Aorta (tissue), 5 donors: ENCODE measurements at places on chromosomes 7 and 10. TPM values are rescaled to one million over a fixed set of nuclear protein-coding genes. Genes with fewer than 3 reads are reported as not detected.

Gene DPP6
- 0.69 TPM for total RNA-seq

Gene BRAT1
- total RNA-seq: 24.3 TPM

Gene NPY4R2
- not detected for total RNA-seq

Gene CCL24
- total RNA-seq: 1.1 TPM

Gene MYOZ1
- total RNA-seq: 13.1 TPM

- no peak for DNase-seq
Observed at GRCh38 chr7:91866599-91867148, 13.8 kb downstream of the MTERF1 start.

DNA sequence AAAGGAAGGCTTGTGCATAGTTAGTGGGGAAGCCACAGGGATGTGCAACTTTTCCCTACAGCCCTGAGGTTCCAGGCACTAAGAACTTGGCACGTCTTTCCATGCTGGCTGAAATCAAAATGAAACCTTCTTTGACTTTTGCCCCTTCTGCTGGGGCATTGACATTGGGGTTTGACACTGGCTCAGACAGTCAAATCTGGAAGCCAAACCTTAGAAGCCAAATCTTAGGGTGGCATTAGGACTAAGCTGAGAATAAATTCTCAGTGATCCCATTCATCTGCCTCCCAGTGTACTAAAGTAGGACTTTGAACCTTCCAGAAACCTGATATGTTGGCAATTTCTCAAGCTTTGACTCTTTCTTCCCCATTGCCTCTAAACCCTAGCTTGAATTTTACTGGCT, 31.3 kb upstream of the INSYN2A start:
- DNase-seq: no peak

- no peak for DNase-seq
Observed at GRCh38 chr10:121426307-121426706, 171.9 kb downstream of the FGFR2 start.

- no peak for DNase-seq
Observed at GRCh38 chr10:43857206-43857930, 208.7 kb upstream of the ZNF32 start.

DNA sequence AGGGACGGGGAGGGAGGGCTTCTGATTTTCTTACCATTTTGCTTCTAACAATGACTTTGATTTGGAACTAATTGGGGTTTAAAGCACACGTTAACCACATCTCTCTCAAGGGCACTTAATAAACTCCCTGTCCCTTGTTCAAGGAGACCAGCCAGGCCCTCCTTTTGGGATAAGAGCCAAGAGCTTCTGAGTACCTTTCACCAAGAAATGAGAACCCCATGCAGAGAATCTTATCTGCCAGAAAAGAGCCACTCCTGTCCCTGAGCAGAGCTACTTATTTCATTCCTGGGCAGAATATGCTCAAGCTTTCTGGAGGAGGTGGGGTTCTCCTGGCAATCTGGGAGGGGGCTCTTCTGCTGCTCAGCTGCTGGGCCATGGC, 574.6 kb downstream of the GALNT17 start:
- DNase-seq: no peak

DNA sequence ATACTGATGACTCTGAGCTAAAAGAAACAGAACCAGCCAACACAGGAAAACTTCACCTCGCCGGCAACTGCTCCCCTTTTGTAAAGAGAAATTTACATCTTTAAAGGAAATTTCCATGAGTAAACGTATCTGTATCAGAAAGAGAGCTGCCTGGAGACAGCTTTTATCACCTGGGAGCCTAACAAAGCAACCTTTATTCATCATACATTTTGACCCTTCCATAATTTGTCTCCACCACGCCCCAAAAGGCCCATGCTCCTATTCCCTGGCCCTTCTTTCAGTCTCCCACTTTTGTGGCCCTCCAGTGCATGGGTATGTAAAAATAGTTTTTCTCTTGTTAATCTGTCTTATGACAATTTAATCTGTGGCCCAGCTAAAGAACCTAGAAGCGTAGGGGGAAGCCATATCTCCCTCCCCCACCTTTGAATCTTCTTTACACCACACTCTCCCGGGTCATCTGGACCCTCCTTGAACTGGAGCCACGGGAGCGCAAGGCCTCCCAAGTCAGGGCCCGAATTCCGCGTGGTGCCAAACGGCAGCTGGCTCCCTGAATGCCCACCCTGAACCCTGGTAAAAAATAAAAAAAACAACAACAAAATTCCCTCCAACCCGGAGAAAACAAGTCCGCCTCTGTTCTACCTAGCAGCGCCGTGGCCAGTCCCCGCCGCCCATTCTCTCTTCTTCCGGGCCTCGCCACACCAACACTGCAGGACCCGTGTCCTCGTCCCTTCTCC, 15.4 kb upstream of the FKBP9 start:
- no peak for DNase-seq

GRCh38 chr10:435397-435796, 254.1 kb downstream of the DIP2C start:
- no peak for DNase-seq

DNA sequence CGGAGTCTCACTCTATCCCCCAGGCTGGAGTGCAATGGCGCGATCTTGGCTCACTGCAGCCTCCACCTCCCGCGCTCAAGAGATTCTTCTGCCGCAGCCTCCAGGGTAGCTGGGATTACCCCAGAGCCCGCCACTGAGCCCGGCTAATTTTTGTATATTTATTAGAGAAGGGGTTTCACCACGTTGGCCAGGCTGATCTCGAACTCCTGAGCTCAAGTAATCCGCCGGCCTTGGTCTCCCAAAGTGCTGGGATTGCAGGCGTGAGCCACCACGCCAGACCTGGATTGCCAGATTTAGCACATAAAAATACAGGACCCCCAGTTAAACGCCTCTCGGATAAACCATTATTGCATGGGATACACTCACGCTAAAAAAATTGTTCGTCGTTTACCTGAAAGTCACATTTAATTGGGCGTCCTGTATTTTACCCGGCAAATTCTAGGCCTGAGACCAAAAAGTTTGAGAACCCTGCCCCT, 375 bp upstream of the GATAD1 start:
- DNase-seq: no peak

DNA sequence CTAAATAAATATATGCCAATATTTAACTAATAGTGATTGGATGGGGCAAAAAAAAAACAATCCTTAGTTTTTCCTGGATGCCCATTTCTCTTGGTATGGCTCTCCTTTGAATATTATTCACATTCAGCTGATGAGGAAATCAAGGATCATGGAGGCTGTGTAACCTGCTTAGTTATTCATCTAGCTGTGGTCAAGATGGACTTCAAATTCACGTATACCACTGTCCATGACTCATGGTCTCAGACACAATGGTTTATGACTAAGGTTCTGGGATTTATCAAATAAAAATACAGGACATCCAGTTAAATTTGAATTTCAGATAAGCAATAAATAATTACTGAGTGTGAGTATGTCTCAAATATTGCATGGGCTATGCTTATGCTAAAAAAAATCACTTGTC, 191.5 kb upstream of the CELF2 start:
- no peak for DNase-seq

- no peak for DNase-seq
Observed at GRCh38 chr10:4771554-4772201, 54.3 kb upstream of the AKR1E2 start.

DNA sequence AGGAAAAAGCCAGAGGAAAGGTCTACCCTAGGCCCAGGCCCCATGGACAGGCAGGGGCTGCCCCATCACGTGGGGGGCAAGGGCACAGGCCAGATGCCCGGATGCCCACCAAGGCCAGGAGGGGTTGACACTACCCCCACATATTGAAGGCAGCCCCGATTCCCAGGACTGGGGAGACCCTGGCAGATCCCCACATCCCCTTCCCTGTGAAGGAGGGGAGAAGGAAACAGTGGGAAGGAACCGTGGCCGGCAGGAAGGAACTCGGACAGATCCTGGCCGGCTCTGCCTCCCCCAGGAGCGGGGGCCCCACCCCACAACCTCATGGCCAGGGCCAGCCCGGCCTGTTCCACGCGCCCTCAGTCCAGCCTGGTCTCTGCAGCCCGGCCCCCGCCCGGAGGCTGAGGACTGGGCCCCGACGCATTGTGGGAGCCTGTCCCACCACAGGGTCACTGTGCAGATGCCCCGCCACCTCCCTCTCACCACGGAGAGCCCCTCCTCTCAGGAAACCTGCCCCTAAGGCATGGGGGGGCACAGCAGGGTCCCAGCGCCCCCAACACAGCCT, 41.3 kb downstream of the PAPOLB start:
- no peak for DNase-seq

DNA sequence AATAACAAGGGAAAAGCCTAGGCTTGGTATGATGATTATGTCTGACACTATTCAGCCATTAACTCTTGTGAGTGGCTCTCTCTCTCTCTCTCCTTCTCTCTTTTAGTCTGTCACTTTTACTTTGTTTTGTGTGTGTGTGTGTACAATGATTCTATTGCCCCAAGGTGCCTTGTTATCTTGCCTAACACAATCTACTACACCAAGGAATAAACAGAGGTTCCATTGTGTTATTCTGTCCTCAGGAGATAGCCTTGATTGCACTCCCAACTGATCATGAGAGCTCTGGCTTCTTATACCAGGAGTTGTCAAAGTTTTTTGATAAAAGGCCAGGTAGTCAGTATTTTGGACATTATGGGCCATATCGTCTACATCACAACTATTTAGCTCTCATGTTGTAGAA, 123.4 kb upstream of the CALCR start:
- no peak for DNase-seq

DNA sequence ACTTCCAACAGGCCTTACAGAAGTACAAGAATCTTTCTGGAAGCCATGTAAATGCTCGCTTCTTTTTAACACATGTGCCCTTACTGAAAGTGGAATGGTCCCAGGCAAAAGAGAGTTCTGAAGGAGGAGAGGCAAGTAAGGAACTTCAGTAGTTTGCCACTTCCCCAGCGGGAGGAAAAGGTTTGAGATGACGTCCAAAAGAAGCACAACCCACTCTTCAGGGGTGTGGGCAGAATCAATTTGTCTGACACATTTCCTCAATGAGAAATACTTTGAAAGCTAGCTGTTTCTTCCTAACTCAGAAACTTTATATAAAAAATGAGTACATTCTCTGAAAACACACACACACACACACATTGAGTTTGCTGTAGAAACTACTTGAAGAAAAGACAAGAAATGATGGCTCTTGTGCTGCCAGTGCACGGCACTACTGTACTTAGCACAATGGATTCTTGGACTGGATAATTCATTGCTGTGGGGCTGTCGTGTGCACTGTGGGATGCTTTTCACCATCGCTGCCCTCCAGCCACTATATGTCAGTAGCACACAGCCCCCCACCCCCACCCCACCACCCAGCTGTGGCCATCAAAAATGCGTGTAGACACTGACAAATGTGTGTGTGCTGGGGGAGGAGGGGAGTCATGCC, 183.0 kb downstream of the SRPK2 start:
- DNase-seq: no peak

DNA sequence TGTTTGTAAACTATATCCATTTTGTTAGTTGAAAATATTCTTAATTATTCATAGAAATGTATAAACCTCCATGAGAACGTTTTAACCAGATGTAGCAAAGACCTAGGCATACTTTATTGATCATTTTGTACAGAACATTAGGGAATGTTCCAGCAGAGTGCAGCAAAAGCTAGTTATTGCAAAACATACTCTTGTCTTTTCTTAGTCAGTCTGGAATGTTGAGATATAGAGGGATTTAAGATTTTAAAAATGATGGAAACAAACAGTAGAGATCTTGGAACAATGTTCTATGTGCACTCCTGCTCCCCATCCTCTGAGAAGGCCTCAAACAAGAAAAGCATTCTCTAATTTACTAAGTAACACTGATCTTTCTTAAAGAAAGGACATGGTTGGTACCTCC, 292.1 kb downstream of the BBS9 start:
- no peak for DNase-seq
